ENCODE measurements at places on chromosomes 5 and 9.
A peak's percentile ranks its signal among the peaks of the same experiment; 100 is the strongest.

- no peak for DNase-seq
These were observed 29.4 kb downstream of the ABITRAM start for GRCh38 chr9:108963459-108964143.

- peak; percentile 49 for DNase-seq
These were observed 1.3 kb downstream of the MOB3B start for GRCh38 chr9:27528076-27528885.

DNA sequence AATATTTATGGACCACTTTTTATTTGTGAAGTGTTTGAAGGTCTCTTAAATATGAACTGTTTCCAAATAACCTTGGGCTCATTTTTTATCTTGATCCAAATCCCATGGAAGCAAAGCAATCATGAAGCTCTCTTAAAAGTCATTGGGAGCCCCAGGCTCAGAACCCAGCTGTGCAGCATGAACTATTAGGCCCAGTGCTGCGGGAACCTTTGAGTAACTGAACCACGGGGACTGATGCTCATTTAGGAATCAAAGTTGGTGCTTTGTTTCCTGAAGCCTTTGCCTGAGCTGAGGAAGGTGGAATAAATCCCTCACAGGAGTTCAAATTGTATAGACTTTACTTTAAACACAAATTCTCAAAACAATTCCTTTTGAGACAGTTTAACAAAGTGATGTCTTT is 27.8 kb downstream of the MAT2B start:
- no peak for DNase-seq

- DNase-seq = no peak
These were observed 4.2 kb upstream of the UNC5A start for GRCh38 chr5:176806137-176806536.

- DNase-seq = no peak
These were observed 533.3 kb upstream of the CDH9 start for GRCh38 chr5:27571681-27572080.

DNA sequence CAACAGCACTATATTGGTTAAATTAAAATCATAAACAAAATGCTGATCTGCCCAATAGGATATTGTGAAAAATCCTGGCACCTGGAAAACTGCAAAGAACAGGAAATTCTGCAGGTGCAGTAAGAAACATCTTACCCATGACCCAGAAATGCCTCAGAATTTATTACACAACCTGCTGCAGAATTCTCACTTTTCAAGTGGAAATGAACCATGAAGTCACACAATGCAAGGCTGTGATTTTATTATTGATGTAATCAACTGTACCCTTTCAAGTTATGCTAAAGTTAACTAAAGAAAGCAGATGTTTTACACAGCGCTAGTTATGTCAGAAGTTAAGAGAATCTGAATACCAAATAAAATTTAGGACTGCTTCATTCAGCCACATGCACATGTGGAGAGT is 6.0 kb downstream of the STRBP start:
- no peak for DNase-seq

DNA sequence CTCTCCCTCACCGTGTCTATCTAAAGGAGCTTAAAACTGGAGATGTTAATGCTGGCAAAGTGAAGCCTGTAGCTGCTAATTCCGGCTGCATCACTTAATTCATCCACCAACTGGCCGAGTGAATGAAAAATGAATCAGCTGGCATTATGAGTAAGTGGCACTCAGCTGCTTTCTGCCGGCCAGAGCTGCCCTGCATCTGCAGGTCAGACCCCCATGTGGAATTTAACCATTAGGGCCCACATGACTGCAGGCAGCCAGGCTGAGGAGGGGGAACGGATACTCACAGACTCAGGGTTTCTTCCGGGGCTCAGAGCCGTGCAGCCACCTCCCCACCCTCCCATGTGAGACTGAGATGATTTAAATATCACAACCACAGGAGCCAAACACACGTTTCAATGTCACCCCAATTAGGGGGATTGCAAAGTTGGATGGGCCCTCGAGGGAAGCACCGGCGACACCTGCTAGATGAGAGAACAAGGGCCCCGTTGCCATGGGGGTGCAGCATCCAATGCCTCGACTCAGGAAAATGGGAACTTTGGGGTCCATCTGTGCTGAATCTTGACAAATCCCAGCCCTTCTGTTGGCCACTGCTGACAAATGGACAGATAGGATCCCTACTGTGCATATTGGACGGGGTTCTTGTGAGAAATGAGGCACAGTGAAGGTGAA is 115.6 kb upstream of the ALDH1B1 start:
- DNase-seq = no peak

GRCh38 chr9:106799152-106799551 is 63.8 kb upstream of the ZNF462 start:
- DNase-seq = no peak

GRCh38 chr9:135139366-135139959 is 52.0 kb downstream of the OLFM1 start:
- DNase-seq = no peak

- DNase-seq = no peak
These were observed 25.7 kb upstream of the FBXL7 start for GRCh38 chr5:15474143-15474719.

GRCh38 chr9:35051069-35051967 is 21.1 kb downstream of the VCP start:
- DNase-seq = no peak

- DNase-seq = no peak
These were observed 114.9 kb downstream of the TLE1 start for GRCh38 chr9:81574405-81574804.

- DNase-seq = no peak
These were observed 26.5 kb downstream of the TRMO start for GRCh38 chr9:97895695-97896332.

GRCh38 chr9:124869986-124870560 is 8.1 kb downstream of the ARPC5L start:
- DNase-seq = peak; percentile 46

- no peak for DNase-seq
These were observed 22.2 kb downstream of the ENG start for GRCh38 chr9:127832248-127832647.

GRCh38 chr5:42985129-42986037 is 54.7 kb downstream of the ANXA2R start:
- DNase-seq = no peak

GRCh38 chr9:12775679-12776512 is 1.1 kb downstream of the LURAP1L start:
- DNase-seq = no peak

DNA sequence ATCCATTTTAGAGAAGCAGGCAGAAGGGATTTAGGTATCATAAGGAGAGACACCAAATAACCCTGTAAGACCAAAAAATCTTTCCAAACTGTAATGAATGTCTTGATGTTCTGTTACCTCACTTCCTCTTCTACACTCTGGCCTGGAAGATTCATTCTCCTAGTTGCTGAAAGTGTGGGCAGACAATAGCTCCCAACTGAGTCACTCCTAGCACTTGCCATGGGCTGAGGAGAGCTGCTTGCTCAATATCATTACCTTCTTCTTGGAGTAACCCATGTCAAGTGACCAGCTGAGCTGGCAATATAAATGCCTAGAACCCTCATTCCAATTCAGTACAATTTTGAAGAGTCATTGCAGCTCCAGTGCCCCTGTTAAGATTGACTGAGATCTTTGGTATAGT is 1985.5 kb upstream of the CDH6 start:
- DNase-seq = no peak

- no peak for DNase-seq
These were observed 12.4 kb downstream of the CEL start for GRCh38 chr9:133074111-133074651.

DNA sequence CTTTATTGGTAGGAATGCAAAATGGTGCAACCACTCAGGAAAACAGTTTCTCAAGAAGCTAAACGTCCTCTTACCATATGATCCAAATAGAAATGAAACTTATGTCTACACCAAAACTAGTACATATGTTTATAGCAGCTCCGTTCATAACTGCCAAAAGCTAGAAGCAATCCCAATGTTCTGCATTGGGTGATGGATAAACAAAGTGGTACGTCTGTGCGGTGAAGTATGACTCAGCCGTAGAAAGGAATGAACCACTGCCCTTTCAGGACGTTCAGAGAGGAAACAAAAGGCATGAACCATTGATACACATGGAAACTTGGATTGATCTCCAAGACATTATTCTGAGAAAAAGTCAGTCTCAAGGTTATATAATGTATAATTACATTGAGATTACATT is 27.6 kb downstream of the HNRNPH1 start:
- no peak for DNase-seq

DNA sequence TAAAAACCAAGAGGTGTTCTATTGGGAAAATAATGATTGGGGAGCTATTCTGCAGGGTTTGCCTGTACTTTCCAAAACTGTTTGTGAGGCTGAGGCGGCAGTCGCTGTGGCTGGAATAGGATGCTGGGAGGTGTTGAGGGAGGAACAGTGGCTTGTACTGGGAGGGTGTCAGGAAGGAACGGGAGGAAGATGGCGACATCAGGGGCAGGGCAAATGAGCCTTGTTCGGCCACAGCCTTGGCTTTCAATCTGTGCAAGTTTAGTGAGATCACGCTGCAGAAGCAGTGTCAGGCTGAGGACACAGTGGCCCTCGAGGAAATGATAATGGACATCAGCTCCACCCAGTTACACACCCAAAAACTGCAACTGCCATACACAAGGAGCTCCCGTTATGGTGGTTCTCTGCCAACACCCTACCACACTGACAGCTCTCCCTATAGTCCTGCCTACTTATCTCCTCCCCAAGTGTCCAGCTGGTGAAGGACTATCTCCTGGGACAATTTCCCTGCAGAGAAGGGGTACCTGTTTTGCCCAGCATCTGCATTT is 27.3 kb downstream of the KIF2A start:
- DNase-seq = no peak

DNA sequence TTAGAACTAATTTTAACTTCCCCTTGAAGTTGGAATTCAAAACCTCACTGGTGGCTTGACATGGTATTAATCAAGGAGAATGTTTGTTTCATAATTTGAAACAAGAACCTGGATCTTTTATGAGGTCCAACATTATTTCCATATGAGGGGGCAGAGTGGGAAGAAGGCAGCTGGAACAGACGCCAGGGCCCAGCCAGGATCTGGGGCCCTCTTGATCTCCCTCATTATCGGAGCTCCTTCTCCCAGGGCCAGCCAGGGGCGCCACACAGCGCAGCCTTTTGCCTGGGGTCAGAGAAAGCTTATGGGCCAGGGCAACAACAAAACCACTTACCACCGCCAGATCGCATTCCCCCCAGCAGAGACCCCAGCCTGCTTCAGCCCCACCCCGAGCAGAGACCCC is 27.1 kb upstream of the NKD2 start:
- no peak for DNase-seq

DNA sequence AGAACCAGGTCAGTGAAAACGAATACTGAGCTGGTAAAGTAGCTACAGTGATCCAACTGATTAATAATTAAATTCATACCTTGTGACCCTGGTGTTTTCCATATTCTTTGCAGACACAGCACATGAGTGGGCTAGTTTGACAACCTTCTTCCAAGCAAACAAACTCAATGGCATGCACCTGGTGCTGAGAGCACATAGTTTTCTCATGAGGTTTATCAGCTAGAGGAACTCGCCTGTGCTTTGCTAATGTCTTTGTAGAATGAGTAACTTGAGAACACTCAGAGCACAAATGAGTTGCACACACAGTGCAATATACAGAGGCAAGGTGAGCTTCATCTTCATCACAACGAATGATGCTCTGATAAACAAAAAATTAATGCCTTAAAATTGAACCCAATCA is 12.6 kb downstream of the TRIM23 start:
- no peak for DNase-seq

GRCh38 chr5:89106480-89106879 is 223.5 kb upstream of the MEF2C start:
- DNase-seq = no peak

DNA sequence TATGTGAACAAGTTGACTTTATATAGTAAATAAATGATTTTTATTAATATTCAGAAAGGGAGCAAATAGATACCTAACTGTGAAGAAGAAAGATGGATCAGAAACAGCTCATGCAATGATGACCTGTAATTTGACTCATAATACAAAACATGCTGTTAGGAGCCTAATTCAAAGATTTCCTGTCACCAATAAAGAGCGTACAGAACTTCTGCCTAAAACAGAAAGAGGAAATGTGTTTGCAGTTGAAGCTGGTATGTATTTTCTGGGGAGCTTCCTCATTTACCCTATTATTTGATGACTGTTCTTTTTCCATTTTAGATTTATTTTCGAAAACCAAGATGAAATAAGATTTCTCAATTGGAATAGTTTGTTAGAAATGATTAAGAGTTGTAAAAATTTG is 11.4 kb downstream of the YTHDC2 start:
- DNase-seq = peak; percentile 43

DNA sequence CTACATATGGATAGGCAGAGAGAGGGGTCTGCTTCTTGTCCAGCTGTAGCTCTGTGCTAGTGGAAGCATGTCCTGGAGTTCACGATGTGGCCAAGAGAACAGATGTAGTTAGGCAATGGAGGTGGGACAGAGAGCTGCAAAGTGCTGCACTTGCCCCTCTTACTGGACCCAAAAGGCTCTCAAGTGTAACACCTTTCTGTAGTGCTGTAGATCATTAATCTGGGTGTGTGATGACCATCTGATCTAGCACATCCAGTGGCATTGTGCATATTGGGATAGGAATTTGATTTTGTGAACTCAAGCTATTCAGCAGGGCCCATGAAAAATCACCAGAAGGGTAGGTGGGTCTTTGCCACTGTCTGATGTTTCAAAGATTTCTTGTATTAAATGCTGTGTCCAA is 151.4 kb downstream of the KDM4C start:
- DNase-seq = no peak

- no peak for DNase-seq
These were observed 149.7 kb upstream of the ADCY2 start for GRCh38 chr5:7246287-7246686.

DNA sequence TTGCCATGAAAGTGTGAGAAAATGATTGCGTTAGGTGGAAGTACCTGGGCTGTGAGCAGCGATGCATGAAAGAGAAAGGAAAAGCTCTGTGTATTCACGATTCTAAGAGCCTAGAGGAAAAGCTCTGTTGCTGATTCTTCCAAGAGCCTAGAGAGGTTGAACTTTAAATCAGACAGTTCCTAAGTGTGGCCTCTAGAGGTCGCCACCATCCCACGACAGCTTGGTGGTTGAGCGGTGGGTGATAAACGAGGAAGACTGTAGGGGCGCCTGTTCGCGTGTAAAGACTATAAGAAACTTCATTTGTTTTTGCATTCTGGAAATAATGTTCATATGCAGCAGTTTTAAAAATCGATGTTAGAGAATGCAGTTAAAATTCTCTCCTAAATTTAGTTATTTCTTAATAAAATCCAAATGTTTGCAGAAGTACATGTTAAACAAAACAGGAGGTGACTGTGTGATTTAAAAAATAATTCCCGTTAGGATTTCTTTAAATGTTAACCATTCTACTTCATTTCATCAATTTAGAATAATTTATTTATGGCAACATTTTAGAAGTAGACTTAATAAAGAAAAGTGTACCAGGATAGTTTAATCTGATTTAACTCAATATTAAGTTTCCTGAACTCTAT is 107.7 kb downstream of the TENT4A start:
- no peak for DNase-seq

GRCh38 chr5:72226950-72227349 is 93.1 kb downstream of the MRPS27 start:
- DNase-seq = no peak

- no peak for DNase-seq
These were observed 7.3 kb upstream of the ROPN1L start for GRCh38 chr5:10434392-10434791.
